NCI-H1930 (cell line): ENCODE measurements at places on chromosomes 1 and 21.

DNA sequence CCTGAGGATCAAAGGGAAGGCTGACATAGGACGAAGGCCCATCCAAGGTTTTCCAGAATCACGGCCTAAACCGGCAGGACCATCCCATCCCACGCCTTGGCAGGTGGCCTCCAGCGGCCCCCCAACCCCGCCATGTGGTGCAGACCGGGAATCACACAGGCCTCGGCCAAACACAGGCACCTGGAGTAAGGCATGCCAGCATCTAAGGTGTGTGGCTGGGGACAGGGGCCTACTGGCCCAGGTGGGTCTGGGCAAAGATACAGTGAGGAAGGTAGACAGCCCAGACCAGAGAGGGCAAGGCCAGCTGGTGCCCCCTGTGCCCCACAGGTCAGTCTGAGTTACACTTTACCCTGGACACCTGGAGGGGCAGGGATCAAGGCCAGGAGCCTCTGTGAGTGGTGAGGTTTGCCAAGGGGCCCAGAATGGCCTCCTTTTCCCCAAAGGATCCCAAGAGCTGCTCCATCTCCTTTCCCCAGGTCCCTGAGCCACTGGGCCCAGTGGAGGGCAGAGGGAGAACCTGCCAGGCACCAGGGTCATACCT, 12.7 kb upstream of the TAS1R2 start:
- no peak for DNase-seq

DNA sequence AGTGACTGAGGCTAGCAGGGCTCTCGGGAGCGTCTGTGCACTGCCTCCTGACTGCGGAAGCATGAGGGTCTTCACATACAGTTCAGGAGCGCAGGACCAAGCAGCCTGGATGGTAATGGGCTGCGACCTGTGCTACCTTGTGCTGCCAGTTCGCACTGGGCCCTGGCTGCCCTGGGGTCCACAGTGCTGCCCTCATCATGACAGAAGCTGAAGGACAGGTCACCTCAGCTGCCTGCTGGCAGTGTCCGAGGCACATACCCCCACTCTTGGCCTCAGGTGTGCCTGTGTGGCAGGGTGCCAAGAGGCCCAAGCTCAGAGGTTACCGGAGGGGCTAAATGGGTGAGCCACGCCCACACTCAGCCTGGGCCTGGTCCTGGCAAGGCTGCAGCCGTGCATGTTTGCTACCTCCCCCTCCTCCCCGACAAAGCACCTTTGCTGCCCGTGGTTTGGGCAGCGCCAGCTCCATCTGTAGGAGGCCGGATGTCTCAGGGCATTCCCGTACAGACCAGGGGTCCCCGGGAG, 4.4 kb downstream of the JMJD4 start:
- no peak for DNase-seq

DNA sequence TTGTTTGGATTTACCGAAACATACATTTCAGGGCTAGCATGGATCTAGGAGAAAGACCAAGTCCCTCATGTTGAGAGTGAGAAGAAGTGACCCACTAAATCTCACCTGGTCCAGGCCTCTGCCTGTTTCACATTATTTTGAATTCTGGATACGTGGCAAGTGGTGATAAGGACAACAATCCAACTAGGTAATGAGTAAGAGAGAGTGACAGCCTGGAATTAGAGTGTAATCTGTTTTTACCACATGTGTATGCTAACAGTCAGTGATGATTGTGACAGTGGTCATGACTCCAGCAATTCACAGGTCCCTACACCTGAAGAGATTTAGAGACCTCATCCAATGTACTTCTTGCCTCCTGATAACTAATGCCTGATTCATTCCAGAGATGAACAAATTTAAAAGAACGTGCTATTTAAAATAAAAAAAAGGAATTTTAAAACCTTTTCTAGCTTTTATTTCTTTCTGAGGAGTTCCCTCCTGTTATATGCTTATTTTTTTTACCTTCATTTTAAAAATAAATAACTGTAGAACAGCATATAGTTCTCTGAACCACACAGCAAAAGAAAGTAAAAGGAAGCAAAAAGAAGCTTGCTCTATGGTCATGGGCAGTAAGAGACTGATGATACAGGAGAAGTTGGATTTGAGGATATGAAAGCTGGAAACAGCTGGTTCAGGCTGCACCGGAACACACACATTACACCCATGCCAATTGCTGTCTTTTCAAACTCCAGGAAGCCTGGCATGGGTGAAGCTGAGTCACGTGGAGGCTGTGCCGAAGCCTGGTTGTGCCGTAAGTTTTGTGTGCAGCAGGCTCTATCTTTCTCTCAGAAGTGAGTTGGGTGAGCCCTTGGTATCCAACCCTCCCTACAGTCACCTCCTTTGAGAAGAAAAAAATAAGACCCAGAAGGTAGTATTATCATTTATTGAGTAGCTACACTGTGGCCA, 14.7 kb downstream of the C1orf116 start:
- DNase-seq: no peak

- no peak for DNase-seq
These were observed 88.1 kb downstream of the CCDC30 start for GRCh38 chr1:42551180-42551579.

DNA sequence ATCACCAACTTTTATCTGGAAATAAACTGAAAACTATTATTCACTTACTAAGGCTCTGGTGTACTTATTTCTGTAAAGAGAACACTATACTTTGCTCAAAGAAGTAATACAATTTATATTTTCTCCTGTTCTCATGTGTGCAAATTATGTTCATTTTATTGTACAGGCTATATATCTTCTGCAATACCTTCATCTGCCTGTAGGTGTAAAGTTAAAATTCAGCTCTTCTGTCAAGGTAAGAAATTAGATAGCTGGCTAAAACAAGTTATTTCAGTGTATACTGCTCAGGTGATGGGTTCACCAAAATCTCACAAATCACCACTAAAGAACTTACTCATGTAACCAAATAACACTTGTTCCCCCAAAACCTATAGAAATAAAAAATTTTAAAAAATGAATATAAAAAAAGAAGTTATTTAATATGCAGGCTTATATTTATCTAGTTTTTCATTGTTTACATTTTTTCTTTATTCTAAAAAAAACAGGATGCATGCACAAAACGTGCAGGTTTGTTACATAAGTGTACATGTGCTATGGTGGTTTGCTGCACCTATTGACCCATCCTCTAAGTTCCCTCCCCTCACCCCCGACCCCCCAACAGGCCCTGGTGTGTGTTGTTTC, 81.5 kb downstream of the PTGER3 start:
- no peak for DNase-seq

DNA sequence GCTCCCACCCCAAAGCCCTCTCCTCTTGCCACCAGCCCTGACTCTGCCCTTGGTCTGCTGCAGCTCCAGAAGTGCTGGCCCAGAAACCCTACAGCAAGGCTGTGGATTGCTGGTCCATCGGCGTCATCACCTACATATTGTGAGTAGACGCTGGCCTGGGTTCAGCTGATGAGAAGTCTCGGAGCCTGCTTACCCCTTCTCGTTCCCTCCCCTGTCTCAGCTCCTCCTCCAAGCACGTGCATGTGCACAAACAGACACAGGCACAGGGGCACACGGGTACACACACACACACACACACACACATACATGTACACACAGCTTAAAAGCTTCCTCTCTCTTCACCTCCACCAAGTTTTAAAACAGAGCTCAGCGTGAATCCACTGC, 24.3 kb downstream of the CAMK1G start:
- DNase-seq: no peak

DNA sequence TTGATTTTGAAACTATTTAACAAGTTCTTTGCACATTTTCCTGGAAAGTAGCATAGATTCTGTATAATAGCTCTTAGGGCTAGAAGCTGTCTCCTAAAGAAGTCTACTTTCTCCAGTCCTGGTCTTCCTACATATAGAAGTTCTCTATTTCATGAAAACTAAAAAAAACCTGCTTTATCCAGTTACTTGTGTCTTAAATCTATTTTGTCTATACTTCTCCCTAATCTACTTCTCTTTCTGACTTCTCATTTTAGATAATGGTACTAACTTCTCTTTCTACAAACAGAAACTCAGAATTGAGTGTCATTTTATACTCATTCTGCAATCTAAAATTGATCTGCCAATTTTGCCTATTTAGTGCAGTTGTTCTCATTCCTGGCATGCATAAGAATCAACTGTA, 28.7 kb downstream of the PDE4B start:
- no peak for DNase-seq

DNA sequence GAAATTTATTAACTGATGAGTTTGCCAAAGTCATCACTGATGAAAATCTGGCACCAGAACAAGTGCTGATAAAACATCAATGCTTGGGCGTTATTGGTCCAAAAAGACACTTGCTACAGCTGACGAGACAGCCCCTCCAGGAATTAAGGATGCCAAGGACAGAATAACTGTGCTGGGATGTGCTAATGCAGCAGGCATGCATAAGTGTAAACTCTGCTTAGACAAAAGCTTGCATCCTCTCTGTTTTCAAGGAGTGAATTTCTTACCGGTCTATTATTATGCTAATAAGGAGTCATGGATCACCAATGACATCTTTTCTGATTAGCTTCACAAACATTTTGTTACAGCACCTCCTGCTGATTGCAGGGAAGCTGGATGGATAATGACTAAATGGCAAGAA, 402.0 kb downstream of the LTN1 start:
- no peak for DNase-seq

DNA sequence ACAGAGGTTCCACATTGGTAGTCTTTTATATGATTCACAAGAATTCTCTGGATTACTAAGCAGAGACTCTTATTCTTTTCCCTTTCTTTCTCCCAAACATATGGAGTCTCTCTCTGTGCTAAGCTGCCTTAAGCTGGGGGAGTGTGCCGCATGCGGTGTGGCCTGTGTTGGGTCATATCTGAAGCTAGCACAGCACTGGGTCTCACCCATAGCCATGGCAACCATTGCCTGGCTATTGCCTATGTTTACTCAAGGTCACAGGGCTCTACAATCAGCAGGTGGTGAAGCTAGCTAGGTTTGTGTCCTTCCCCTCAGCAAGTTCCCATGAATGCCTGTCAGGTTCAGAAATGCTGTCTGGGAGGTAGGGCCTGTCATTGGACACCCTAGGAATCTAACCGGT, 73.6 kb upstream of the ZRANB2 start:
- DNase-seq: no peak
